ENCODE measurements at places on chromosomes 3 and 15.
A peak's percentile ranks its signal among the peaks of the same experiment; 100 is the strongest.

GRCh38 chr15:99239545-99240198 lies 9.7 kb downstream of the TTC23 start:
- no peak for DNase-seq

- DNase-seq = no peak
Measured at GRCh38 chr3:187085021-187085666, 54.2 kb downstream of the RPL39L start.

DNA sequence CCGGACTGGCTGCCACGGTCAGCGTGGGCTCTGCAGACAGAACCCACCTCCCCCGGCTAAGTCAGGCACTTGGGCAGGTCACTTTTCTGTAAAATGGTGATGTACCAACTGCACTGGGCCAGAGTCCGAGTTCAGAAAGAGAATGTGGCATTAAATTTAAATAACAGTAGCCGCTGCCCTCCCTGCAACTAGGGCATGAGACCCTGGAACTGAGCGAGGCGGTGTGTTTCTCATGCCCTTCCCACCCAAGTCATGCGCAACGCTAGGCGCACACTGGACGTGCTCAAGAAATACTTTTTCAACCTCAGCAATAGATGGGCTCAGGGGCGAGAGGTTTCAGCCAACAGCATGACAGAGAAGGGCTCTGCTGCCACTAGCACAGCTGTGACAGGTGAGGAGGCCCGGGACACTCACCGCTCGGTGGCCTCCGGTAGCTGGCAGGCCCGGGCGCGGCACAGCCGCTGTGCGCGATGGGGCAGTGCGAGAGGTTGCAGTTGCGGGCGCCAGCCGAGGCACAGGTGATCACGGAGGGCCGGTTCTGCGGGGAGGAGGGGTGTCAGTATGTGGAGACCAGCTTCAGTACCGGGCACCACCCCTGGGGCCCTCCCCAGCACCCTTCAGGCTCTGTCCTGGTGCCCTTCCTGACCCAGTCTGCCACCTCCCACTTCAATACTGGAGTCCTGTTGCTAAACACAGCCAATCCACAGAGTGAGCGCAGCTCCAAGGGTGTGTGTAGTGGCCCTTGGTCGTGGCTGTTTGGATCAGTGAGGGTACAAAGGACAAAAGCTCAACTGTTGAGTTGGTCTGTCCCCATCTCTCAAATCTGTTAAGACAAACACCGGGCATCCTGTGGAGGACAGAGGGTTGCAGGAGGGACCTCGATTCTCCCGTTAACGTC lies 84.5 kb downstream of the VGLL4 start:
- no peak for DNase-seq

- no peak for DNase-seq
Measured at GRCh38 chr3:45947361-45947760, 4.1 kb downstream of the CXCR6 start.

DNA sequence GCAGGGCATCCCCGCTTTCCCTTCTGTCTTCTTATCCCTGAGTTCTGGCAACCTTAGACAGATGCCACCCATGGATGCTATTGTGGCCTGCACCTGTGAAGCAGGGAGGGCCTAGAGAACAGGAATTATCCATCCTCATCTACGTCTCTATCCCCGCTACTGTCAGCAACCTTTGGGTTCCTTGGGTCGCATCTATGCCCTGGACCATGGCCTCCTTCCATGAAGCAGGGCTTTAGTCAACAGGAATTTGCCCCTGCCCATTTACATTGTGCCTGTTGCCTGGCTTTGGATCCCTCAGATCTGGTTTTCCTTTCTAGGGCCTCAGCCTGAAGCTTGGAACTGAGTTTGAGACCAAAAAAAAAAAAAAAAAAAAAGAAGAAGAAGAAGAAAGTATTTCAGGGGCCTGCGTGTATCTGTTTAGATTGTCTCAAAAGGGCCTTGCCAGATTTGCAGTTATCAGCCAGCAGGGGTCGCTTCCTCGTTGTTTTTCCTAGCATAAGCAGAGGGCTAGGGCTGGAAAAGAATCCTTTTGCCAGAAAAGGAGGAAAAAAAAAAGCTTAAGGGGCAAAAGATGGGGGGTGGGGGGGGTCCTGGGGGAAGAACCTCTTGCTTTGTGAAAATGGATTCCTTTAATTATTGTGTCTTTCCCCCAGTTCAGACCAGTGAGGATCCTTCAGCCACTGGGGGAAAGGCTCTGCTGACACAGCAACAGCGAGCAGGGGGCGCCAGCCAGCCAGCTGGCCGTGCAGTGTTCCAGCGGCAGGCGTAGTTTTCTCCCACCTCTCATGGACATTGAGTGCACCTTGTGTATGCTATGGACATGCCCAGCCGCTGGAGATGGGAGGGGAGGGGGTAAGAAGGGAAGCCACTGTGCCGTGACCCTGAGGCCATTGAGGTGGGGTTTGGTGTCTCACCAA lies 65.7 kb upstream of the ALDH1L1 start:
- no peak for DNase-seq

- DNase-seq = no peak
Measured at GRCh38 chr3:172694573-172695246, 16.2 kb downstream of the NCEH1 start.

- no peak for DNase-seq
Measured at GRCh38 chr15:68725736-68726135, 95.0 kb downstream of the ANP32A start.

DNA sequence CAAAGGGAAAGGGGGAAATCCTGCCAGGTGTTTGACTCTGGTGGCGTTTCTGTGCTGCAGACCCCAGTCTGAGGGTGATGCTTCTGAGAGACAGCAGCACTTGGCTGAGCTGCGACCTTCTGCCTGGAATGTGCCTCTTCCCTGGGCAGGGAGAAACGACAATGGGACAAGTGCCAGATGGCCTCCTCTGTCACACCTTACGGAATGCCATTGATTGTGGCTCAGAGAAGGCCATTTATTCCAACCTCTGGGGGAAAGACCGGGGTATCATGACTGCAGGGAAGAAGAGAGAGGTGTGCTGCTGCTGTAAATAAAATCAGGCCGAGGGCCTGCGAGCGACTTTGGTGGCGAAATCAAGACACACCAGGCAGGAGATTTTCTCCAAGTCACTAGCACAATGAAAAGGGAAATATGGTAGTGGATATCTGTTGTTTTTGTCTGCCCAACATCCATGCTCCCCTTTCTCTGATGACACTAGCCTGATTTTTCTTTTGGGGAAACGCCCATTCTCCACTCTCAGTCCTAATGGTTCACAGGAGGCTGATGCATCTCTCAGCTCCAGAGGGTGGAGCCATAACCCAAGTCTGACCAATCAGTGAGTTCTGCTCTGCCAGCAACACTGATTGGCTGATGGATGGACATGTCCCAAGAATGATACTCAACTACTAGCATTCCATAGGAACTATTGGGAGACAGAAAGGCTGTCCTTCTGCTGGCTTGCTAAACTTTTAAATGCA lies 336.1 kb downstream of the FOXP1 start:
- no peak for DNase-seq

DNA sequence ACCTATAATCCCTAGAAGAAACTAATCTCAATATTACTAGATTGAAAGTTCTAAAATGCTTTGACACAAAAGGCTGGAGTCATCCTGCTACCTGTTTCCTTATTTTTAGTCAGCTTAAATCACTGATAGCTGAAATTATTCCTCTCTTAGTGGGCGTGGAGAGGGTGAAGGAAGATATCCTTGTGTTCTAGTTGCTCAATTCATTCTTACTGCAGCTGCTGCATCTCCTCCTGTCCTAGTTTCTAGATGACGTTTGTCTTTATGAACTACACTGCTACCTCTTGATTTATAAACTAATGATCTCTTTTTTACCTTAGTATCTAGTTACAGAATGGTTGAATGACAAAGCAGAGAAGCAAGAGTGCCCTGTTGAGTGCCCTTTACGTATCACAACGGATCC lies 50.7 kb downstream of the SETD5 start:
- no peak for DNase-seq

GRCh38 chr3:58492494-58492905 lies 604 bp downstream of the KCTD6 start:
- DNase-seq = peak; percentile 15

DNA sequence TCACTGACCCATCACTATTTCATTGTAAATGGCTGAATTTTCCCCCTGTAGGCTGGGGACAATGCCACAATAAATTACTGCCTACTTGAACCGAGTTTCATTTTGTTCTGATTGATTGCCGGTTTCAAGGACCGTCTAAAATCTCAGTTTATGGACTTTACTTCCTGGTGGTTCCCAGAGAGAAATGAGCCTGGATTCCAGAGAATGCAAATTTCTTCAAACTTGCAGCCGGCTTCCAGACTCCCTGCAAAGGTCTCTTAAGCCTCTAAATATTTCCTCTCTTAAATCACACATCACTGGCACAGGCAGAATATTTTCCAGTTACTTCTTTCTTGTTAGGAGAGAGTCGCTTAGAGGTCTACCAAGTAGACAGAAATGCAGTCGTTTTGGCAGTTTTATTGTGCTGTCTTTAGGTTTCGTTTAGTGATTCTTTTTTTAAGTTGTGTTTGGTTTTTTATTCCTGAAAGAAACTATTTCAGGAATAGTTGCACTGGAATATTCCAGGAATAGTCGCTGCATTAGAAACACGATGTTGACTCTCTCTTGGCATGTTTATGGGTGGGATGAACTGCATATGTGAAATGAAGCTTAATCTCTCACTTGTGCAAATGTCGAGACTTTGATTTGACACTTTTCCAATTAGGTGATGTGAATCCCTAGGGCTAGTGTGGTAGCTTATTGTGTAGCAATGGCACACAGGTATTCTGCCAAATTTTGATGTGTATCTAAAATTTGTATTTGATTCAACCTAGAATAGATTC lies 284.1 kb upstream of the NR2E3 start:
- no peak for DNase-seq

- DNase-seq = no peak
Measured at GRCh38 chr3:140165781-140166180, 230.8 kb downstream of the CLSTN2 start.

- DNase-seq = no peak
Measured at GRCh38 chr3:20458994-20459716, 273.1 kb upstream of the SGO1 start.

All from stimulated activated naive CD4-positive, alpha-beta T cell (primary cell).